AG09319 (cell line): ENCODE measurements at places on chromosomes 16 and 17.

- no peak for DNase-seq
Observed at GRCh38 chr16:79127766-79128165, 472.8 kb downstream of the MAF start.

DNA sequence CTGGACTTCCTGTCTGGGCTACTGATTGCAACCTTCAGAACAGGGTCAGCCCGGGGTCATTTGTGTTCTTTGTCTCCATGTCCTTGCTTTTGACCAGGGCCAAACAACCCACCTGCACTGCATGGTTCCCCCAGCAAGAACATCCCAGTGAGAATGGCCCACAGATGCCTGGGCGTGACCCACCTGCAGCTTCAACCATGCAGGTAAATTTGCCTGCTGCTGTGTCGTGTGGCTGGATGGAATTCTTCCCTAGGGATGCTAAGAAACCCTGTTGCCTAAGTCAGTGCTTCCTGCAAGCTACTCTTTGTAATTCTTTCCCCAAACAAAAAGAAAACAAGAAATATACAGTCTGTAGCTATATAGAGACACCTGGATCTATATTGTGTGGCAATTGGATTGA lies 12.5 kb downstream of the CDH13 start:
- no peak for DNase-seq

- DNase-seq: no peak
Observed at GRCh38 chr17:44203731-44204440, 4.2 kb upstream of the ATXN7L3 start.

DNA sequence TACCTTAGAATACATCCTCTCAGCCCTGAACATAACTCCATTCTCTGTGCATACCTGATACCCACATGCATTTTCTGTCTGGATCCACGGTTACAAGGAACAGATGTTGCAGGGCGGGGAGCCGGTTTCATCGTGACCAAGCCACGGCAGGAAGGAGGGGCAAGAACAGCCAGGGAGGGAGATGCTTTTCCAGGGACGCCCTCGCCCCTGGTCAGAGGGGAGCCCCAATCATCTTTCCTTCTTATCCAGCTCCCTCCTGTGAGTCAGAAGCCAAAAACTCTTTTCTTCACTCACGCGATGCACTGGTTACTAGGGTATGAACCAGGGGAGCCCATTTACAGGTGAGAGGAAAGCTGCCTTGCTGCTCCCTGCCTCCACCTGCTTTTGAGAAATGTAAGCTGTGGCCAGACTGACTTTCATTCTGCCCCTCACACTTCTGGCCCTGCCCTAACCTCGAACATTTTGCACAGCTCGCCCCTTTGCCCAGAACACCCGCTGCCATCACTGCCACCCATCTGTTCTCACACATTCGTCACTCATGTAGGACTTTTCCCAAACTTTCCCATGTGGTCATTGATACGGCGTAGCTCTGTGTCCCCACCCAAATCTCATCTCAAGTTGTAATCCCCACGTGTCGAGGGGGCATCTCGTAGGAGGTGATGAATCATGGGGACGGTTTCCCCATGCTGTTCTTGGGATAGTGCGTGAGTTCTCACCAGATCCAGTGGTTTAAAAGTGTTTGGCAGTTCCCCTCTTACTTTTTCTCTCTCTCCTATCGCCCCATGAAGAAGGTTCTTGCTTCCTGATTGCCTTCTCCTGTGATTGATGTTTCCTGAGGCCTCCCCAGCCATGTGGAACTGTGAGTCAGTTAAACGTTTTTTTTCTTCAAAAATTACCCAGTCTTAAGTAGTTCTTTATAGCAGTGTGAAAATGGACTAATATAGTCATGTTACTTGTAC lies 20.5 kb downstream of the FOXL1 start:
- DNase-seq: no peak

DNA sequence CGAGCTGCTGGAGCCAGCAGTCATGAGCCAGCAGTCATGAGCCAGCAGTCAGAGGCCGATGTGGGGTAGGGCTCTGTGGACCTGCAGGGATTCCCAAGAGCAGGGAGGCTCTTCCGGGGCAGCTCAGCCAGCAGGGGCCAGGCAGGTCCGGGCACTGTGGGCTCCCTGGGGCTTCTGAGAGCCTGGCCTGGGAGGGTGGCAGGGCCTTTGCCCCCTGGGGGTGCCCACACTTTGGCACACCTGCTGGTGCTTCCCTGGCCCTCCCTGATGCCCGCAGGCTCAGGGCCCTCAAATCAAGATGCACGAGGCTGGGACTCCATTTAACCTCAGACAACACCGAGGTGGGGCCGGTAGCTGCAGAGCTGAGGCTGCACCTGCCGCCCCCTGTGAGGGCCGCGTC lies 18.1 kb downstream of the SOX8 start:
- DNase-seq: no peak

DNA sequence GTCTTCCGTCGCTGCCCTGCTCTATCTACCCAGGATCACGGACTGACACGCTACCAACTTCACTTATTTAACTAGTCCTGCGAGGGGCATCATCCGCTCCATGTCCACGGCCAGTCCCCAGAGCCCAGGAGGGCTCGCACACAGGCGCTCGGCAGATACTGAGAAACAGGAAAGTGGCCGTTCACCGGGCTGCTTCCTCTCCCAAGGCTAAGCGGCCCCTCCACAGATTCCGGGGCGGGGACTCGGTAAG lies 388 bp downstream of the OXLD1 start:
- no peak for DNase-seq

DNA sequence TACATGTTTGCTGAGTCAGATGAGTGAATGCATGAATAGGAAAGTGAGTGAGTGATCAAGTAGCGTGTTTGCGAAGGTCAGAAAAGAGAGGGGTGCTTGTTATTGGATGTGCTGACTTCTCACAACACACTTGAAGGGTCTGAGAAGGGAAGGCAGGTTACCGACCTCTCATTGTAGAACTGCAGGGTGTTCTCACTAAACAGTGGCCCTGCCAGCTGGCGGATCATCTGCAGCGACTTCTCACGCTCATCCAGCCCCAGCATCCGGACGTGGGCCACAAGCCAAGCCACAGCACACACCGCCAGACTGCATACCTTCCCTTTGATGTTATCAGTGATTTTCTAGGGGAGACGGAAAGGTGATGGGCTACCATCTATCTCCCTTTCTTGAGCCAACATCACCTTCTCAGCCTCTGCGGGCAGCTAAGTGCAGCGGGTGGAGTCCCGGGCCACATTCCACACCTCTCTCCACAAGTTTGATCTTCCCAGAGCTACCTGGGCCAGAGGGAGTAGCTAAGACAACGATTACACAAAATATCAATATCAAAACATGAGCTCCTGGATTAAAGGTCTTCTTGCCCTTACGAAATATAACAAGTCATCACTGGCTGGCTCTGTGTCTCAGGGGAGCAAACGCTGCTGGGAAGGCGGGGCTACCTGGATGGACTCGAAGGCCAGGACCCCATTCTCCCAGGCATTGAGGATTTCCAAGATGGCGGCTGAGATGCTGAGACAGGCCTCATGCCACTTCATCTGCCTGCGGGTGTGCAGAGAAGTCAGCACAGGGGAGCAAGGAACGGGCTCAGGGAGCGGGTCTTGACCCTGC lies 11.0 kb downstream of the CSF3 start:
- DNase-seq: no peak

DNA sequence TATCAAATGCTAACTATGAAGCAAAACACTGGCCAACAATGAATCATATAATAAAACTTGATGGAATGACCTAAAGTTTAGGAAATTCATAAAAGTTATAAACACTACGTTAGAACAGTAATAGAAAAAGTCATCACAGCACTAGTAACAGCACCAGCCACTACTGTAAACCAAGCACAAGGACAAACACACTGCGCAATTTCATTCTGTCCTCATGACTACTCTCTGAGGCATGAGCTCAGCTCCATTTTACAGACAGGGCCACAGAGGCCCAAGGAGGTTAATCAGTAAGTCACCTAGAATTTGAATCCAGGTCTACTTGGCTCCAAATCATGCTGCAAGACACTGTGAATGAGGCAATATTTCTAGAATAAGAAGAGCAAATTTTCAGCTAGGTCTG lies 13.4 kb downstream of the EMC8 start:
- no peak for DNase-seq

- peak; percentile 30 for DNase-seq
Observed at GRCh38 chr17:43416998-43417890, 18.5 kb downstream of the ARL4D start.

- DNase-seq: no peak
Observed at GRCh38 chr17:63042256-63042812, 76.3 kb downstream of the TANC2 start.

DNA sequence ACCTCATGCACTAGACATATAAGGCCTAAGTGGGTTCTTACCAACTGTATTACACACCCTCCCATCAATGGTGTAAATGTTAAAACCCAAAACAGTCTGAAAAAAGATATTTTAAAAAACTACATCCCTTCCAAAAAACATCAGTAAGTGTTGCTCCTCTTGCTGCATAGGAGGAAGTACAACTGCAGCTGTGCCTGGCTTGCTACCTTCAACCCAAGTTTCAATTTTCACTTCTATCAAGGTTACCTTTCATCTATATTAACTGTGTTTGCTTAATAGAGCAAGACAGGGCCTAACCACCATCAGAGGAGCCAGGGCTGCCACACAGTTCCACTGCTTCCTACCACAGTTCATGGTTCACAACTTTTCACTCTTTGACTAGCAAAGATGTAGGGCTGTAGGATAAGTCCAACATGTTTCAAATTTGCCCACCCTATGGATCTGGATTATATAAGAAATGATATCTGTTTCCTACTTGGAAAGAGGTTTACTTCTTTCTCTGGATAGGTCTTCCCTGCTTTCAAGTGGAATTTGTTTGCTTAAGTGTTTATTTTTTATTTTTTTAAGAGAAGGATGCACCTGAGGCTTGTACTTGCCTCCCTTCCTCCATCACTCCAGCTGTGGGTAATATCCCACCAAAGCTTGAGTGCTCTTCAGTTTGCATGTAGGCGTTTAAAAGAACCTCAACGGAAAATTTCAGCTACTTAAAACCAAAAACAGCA lies 56.7 kb downstream of the GRB7 start:
- no peak for DNase-seq

DNA sequence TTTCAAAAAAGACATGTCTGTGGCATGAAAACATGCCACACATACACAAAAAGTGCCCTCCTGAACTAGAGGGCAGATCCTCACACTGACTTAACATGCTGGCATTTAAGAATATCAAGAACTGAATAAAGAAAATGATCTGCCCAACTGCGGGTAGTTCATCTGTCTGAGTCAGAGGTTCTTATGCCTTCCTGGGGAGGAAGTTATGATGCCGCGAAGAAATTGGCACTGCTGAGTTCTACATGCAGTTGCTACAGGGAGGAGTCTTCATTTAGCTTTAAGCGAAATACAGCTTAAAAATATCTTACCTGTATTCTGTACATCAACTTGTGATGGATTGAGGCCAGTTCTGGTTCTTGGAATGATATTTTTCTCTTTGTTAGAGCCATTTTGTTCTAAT lies 6.3 kb downstream of the ALDH3A2 start:
- no peak for DNase-seq

- DNase-seq: no peak
Observed at GRCh38 chr17:47917581-47917980, 21.5 kb downstream of the SP2 start.

- DNase-seq: no peak
Observed at GRCh38 chr17:49715717-49716279, 8.0 kb upstream of the SLC35B1 start.

GRCh38 chr16:68909099-68909733 lies 65.9 kb downstream of the TANGO6 start:
- no peak for DNase-seq

- no peak for DNase-seq
Observed at GRCh38 chr16:72246423-72246822, 74.5 kb upstream of the PMFBP1 start.

GRCh38 chr17:28755486-28755885 lies 11.7 kb downstream of the TRAF4 start:
- no peak for DNase-seq

DNA sequence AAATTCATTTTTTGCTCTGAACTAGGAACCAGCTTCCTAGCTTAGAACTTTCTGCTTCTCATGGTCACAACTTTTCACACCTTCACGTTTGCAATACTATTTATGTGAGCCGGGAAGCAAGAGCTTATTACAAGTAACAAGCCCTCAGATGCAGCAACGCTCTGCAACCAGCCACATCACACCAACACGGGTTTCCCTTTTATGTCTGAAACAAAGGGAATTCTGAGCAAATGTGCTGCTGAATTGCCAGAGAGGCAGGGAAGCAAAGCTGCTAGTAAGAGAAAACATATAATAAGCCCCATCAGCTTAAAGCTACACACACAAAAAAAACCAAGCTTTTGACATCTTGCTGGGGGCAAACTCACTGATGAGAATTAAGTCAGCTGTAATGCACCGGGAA lies 122.2 kb downstream of the SLC39A11 start:
- no peak for DNase-seq

GRCh38 chr16:47323241-47323640 lies 137.6 kb downstream of the ITFG1 start:
- no peak for DNase-seq

DNA sequence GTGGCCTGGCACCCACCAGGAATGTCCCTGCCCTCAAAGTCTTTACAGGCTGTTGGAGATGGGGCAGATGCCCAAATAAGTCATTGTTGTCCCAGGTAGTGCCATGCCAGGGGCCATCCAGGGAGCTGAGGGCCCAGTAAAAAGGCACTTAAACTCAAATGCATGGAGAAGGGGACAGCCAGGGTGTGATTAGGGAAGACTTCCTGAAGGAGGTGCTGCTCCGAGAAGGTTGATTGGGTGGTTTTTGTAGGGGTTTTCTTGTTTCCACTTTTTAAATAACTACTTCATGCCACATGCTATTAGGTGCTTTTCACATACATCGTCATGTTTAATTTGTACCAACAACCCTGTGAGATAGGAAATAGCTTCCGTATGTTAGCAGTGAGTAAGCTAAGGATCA lies 66.9 kb downstream of the RAI1 start:
- DNase-seq: no peak
